Activated T-helper 2 cell treated with anti-CD3 and anti-CD28 coated beads, Interferon-gamma antibody, Interleukin-2, Interleukin-4, amounts not matched to agents 10 μg/mL and 5 μg/mL and 100 μg/mL, durations not matched to agents 14 hours and 24 hours and 36 hours (primary cell): ENCODE measurements at places on chromosomes 13 and 19. TPM values are rescaled to one million over a fixed set of nuclear protein-coding genes. Genes with fewer than 3 reads are reported as not detected.
A peak's percentile ranks its signal among the peaks of the same experiment; 100 is the strongest.

DPF1 gene
- 3.2 and 3.4 TPM in 2 replicates for total RNA-seq

PODNL1 gene
- total RNA-seq: 0.41 TPM in 1 of 2 replicates, not detected in the other

AMER2 gene
- total RNA-seq: not detected in 2 replicates

FAM124A gene
- 0.59 and 0.64 TPM in 2 replicates for total RNA-seq

ADPRHL1 gene
- total RNA-seq: 0.64 TPM in 2 replicates

SPACA6 gene
- 6.7 and 10.9 TPM in 2 replicates for total RNA-seq

DAND5 gene
- 0.16 TPM in 1 of 2 replicates, not detected in the other for total RNA-seq

ADGRE1 gene
- 1.4 and 2.1 TPM in 2 replicates for total RNA-seq

FGF22 gene
- total RNA-seq: not detected in 2 replicates

ZNF443 gene
- 4.3 and 4.5 TPM in 2 replicates for total RNA-seq

SNRPA gene
- 257 and 267 TPM in 2 replicates for total RNA-seq

SCAF1 gene
- 64.6 and 69.5 TPM in 2 replicates for total RNA-seq

LCP1 gene
- 738 and 741 TPM in 2 replicates for total RNA-seq

SPACA4 gene
- not detected in 2 replicates for total RNA-seq

MYBPC2 gene
- 0.21 and 0.25 TPM in 2 replicates for total RNA-seq

GRCh38 chr13:84399320-84400085 lies 517.2 kb upstream of the SLITRK1 start:
- no peak for DNase-seq

GRCh38 chr13:38824342-38824741 lies 137.5 kb downstream of the FREM2 start:
- DNase-seq: no peak

- no peak for DNase-seq
Observed at GRCh38 chr19:38836983-38837626, 5.5 kb upstream of the ECH1 start.

DNA sequence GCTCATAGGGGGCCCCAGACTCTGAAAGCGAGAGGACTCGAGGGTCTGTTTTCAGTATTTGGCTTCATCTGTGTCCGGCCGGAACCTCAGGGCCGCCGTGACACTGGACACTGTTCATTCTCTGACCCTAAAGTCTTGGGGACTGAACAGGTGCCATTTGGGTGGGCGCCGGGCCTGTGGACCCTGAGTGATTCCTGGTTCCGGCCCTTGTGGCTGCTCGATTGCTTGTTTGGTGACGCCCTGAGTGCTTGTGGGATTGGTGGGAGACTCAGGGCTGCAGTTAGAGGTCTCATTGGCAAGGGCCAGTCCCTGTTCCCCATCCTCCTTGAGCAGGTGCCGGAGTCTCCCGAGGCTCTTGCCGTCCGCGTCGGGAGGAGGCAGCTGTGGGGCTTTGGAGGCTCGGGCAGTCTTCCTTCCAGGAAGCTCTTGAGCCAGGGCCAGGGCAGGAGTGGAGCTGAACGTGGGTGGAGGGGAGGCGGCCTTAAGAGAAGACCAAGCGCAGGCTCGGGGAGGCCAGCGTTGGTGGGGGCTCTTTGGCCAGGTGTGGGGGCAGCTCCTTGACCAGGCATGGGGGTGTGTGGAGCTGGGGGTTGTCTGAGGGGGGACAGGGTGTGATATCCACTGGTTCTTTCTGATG lies 4.7 kb downstream of the PTBP1 start:
- DNase-seq: no peak

- no peak for DNase-seq
Observed at GRCh38 chr13:77002590-77003190, 10.8 kb downstream of the CLN5 start.

DNA sequence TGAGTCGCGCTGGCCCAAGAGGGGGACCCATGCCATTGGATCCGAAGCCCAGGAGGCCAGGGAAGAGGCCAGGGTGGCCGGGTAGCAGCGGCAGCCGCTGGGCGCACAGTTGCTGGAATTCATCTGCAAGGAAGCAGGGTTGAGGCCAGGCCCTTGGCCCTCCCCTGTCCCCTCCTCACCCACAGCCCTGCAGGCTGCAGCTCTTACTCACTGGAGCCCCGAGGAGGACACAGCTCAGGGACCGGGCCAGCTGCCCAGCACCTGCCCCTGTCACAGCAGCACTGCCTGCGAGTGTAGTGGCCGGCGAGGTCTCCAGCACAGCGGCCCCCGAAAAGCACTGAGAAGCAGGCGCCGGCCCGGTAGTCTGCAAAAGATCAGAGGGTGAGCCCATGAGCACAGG lies 11.2 kb downstream of the FBN3 start:
- no peak for DNase-seq

DNA sequence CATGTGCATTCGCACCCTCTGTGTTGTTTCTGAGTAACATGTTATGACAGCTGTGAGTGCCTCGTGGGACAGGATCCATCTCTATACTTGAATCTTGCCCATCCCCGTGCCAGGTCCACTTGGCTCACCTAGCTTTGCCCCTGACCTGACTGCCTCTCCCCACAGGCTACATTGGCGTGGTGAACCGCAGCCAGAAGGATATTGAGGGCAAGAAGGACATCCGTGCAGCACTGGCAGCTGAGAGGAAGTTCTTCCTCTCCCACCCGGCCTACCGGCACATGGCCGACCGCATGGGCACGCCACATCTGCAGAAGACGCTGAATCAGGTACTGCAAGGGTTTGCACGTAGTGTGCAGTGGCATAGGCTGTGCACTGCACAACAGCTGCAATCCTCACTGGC lies 53.2 kb downstream of the TMED1 start:
- DNase-seq: no peak

DNA sequence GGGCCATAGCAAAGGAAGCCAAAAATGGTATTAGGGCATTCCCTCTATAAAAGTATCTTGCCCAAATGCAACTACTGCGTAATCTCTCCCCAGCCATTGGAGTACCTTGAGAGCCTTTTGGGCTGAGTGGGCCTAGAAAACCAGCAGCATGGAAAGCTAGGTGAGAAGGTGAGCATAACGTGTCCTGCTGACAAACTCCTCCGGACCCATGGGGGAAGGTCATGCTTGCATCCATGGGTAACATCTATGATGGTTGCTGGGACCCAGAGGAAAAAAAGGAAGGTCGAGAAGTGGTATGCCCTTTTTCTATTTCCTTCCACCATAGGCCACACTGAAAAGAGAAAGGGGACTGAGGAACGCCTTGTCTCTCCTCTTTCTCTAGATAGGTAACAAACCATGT lies 57.4 kb downstream of the ZNF728 start:
- DNase-seq: no peak

GRCh38 chr19:3770136-3770999 lies 1.7 kb downstream of the RAX2 start:
- no peak for DNase-seq

GRCh38 chr19:11769995-11770394 lies 3.2 kb downstream of the ZNF441 start:
- no peak for DNase-seq

DNA sequence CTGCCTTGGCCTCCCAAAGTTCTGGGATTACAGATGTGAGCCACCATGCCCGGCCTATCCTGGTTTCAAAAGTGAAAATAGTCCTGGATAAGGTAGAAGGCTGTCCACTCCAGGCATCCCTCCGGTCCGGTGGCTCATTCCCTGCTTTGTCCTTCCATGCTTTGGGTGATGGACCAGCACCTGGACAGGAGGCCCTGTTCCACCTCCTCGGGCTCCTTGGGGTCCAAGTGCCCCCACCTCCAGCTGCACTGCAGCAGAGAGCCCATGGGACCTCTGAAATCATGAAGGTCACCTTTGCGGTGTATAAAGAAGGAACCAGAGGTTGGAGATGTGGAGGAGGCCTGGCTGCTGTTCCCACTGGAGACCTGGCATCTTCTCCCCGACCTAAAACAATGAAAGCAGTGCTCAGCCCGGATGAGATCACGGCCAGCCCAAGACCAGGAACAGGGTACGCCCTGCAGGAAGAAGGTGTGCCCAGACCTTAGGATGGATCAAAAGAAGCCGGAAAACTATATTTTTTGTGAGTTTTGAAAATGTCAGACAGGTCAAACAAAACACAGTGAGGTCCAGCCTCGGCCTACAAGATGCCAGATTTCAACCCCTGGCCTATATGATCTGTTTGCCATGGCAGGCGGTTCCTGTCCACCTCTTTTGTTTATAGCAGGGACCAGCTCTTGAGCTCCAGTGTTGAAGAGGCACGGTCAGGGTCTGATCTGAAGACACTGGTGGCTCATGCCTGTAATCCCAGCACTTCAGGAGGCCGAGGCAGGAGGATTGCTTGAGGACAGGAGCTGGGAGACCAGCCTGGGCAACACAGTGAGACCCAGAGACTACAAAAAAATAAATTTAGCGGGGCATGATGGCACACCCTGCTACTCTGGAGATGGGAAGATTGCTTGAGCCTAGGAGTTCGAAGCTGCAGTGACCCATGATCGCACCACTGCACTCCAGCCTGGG lies 5.8 kb downstream of the LSR start:
- no peak for DNase-seq

GRCh38 chr19:55694241-55694655 lies 19.2 kb downstream of the EPN1 start:
- DNase-seq: no peak

GRCh38 chr13:67184247-67184646 lies 45.9 kb downstream of the PCDH9 start:
- DNase-seq: no peak

DNA sequence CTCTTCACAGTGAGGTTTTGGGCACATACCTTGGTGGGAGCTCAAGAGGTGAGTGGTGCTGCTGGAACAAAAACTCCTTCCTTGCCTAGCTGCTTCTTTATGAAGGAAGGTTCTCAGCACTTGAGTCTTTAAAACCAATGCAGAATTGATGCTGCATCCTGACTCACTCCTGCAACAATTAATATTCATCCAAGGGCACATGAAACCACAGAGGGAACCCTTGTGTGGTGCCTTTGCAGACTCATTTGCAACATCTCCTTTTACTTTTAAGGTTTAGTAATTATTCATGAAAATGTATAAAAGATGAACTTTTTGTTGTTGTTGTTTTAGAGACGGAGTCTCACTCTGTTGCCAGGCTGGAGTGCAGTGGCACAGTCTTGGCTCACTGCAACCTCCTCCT lies 30.1 kb downstream of the OPA3 start:
- DNase-seq: no peak

DNA sequence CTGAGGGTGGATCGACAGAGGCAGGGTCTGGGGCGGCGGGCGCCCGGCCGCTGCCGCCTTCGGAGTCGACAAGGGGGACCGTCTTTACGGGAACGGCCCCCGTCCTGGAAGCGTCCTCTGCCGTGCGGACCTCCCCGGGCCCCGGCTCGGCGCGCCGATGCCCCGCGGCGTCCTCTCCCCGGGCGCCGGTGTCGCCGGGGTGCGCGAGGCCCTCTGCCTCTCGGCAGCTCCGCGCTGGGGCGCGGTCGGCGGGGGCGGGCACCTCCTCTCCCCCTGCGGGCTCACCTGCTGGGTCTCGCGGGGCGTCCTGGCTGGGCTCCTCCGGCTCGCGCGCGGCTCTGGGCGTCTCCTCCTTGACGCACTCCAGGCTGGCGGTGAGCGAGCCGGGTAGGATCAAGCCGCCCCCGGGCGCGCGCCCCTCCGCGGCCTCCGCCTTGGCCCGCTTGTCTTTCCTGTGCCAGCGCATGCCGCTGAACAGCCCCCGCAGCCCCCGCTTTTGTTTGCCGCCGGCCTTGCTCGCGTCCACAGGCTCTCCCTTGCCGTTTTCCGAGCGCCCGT lies 1.5 kb downstream of the AMER2 start:
- DNase-seq: no peak

- DNase-seq: no peak
Observed at GRCh38 chr13:44432650-44433049, 59.0 kb downstream of the SERP2 start.

GRCh38 chr19:49879243-49879963 lies 1.9 kb downstream of the TBC1D17 start:
- no peak for DNase-seq

DNA sequence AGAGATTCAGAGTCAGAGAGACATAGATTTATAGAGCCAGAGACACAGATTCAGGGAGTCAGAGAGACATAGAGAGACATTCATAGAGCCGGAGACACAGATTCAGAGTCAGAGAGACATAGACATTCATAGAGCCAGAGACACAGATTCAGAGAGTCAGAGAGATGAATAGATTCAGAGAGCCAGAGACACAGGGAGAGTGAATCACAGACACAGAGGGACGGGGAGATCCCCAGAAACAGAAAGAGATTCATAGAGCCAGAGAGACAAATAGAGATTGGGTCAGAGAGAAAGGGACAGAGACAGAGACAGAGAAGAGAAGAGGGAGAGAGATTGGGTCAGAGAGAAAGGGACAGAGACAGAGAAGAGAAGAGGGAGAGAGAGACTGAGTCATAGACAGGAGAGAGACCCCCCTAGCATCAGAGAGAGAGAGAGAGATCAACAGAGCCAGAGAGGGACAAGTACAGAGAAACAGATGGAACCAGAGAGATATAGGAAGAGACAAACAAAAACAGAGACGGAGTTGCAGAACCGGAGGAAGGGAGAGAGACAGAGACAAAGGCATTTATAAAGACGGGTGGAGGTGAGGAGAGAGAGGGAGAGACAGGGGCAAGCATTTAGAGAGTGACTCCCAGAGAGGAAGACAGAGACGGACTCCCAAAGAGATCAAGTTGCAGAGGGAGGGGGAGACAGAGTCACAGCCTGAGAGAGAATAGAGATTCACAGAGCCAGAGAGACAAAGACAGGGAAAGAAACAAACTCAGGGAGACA lies 1.1 kb upstream of the PRKCG start:
- no peak for DNase-seq

DNA sequence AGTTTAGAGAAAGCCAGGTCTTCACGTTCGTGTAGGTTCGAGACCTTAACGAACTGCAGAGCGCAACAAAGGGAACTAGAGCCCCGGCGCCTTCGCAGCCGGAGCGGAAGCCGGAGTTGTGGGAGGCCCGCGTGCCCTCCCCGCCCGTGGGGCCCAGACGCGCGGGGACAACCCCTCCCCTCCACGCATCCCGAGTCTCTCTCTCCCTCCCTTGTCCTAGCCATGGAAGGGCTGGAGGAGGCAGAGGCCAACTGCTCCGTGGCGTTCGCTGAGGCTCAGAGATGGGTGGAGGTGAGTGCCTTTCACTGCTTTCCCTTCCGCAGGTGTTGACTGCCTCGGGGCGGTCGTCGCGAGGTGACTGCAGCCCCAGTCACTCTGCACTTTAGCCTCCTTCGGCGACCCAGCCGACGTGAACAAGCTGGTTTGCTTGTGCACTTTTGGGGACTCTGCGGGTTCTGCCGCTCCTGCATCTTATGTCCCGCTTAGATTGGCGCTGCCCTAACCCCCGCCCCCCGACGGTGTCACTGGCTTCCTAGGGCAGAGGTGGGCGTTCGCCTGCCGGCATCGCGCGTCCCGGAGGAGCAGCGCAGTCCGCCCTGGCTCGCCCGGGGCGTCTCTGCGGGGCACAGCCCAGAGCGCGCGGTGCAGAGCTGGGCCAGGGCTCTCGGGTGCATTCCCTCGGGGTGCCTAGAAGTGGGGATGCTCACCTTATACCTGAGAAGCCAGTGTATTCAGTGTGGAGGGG lies 478 bp downstream of the LMO7 start:
- DNase-seq: peak; percentile 28

DNA sequence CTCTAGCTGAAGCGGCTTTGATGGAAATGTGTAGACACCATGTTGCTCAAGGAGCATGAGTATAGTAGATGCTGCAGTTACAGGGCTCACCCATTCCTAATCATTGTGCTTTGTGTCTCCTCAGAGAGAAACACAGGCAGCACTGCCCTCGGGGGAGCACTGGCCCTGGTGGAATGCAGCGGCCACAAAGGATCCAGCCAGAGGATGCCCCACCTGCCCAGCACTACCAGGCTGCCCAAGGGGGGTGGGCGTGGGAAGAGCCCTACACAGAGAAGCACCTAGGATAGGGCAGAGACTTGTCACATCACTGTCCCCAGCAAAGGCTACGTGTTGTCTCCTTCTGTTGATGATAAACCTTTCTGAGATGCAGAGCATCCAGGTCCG lies 9.0 kb downstream of the TUBA3C start:
- DNase-seq: no peak

GRCh38 chr19:58536852-58537798 lies 6.7 kb upstream of the TRIM28 start:
- no peak for DNase-seq

- no peak for DNase-seq
Observed at GRCh38 chr13:36395280-36395679, 37.0 kb upstream of the CCNA1 start.
